ENCODE measurements at places on chromosomes 3 and 15.

GRCh38 chr3:73569246-73569760 lies 55.4 kb downstream of the PDZRN3 start:
- no peak for DNase-seq

DNA sequence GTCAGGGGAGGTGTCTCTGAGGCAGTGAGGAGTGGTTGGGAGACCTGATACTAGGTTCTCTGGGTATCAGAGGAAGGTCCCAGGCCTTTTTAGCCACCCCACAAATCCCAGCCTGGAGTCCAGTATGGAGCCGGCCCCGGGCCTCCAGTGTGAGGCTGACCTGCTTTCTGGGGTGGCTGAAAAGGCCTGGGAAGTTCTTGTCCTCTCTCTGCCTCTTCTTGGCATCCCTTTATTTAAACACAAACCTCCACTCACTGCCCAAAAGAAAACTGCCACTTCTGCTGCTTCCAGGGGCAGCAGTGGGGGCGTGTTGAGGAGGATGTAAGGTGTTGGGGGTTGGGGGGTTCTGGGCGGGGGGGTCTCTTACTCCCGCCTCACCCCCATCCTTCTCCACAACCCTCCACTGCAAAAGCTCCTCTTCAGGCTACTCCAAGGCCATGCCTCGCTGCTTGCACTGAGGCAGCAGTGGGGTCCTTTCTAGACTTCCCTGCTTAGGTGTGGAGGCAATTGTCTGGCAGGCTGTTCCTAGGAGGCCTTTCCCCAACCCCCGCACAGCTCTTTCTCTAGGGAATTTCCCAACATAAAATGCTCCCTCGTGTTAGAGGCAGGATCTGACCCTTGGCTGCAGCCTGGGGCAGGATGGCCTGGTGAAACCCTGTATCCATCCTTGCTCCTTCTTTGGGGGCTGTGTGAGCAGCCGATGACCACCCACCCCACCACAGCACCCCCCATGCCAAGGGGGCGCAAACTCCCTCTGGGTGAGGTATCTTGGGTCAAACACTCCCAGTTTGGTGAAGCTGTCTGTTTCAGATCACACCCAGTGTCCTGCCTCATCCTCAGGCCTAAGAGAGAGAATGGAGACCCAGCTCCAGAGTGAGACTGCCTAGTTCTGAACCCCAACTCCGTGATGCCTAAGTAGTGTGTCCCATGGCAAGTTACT lies 12.1 kb upstream of the RAD18 start:
- no peak for DNase-seq

- DNase-seq, result no peak
These were observed 126.3 kb upstream of the NANOGP8 start for GRCh38 chr15:35211240-35211902.

- DNase-seq, result no peak
These were observed 8.6 kb downstream of the CLEC3B start for GRCh38 chr3:45034612-45035252.

DNA sequence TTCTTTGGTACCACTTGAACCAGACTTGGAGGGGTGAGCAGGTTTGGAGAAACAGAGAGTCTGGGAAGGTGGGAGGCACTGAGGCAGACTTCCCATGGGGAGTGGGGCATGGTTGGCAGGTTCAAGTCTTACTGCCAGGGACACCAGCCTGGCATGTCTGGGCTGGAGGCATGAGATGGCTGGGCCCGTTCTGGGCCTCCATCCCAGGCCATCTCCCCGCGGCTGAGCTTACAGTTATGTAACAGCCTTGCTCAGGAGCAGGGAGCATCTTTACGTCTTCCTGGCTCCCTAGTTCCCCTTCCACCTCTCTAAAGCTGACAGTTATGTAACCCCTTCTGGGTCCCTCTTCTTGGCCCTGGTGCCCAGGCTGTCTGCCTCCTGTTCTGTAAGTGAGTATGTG lies 12.4 kb downstream of the VIPR1 start:
- no peak for DNase-seq

GRCh38 chr3:147218965-147219364 lies 187.4 kb downstream of the ZIC4 start:
- no peak for DNase-seq

- DNase-seq, result no peak
These were observed 8.0 kb downstream of the NFKBIZ start for GRCh38 chr3:101857301-101857741.

- no peak for DNase-seq
These were observed 258.6 kb downstream of the TIGIT start for GRCh38 chr3:114552527-114552812.

DNA sequence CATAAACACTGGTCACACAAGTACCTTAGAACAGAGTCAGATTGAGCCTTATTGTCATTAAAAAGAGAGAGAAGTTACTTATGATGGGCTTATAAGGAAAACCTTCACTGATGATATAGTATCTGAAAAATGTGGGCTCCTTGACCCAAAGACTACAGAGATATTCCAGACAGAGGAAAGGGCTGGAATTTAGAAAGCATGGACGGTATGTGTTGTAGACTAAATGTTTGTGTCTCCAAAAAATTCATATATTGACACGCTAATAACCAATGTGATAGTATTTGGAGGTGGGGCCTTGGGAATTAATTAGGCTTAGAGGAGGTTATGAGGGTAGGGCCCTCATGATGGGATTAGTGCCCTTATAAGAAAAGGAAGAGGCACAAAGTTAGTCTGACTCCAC lies 61.0 kb upstream of the DAZL start:
- no peak for DNase-seq

DNA sequence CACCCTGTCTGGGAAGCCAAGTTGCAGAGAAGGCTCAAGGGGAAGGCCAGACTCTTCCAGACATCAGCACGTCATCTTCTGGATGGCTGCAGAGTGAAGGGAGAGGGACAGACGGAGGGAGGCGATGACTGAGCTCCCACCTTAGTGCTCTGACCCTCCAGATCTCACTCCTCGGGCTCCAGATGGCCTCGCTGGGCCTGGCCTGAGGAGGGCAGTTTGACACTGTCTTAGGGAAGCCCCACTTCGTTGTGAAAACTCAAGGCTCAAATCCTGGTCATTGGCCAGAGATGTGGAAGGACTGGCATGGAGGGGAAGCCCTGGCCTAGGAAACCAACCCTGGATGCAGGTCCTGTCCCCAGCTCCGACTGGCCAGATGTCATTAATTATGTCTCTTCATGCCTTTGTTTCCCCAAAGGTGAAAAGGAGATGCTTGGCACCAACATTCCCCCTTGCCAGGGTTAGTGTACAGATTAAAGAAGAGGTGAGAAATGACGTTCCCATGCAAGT lies 70.4 kb downstream of the ADCY5 start:
- no peak for DNase-seq

- DNase-seq, result no peak
These were observed 328.9 kb upstream of the TBL1XR1 start for GRCh38 chr3:177525987-177526712.

- DNase-seq, result no peak
These were observed 76.6 kb downstream of the PGPEP1L start for GRCh38 chr15:98931004-98931403.

GRCh38 chr3:106007512-106007911 lies 138.7 kb upstream of the CBLB start:
- DNase-seq, result no peak

DNA sequence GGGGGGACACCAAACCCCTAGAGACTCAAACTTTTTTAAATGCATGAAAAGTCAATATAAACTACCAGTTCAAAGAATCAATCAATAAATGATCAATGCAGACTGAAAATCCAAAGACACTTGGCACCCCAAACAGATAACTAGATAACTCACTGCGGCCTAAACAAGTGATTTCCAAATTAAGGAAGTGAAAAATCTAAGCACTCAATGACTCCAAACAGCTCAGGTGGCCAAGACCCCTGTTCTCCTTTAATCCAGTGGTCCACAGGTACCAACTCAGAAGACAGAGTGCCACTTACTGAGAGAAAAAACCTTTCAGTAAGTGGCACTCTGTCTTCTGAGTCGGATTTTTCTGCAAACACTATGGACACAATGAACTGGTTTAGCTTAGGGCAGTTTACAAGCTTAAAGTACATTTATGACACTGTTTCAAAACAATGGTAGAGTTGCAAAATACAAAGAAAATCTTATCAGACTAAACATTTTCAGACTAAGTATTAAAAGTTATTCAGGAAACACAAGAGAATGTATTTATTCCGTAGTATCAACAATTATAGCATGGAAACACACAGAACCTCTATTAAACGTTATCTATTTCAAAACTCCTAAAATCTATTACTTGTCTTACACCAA lies 4.7 kb downstream of the DLG1 start:
- no peak for DNase-seq

GRCh38 chr3:21216598-21216997 lies 534.4 kb downstream of the ZNF385D start:
- no peak for DNase-seq

GRCh38 chr3:13890377-13891016 lies 10.6 kb upstream of the WNT7A start:
- no peak for DNase-seq

DNA sequence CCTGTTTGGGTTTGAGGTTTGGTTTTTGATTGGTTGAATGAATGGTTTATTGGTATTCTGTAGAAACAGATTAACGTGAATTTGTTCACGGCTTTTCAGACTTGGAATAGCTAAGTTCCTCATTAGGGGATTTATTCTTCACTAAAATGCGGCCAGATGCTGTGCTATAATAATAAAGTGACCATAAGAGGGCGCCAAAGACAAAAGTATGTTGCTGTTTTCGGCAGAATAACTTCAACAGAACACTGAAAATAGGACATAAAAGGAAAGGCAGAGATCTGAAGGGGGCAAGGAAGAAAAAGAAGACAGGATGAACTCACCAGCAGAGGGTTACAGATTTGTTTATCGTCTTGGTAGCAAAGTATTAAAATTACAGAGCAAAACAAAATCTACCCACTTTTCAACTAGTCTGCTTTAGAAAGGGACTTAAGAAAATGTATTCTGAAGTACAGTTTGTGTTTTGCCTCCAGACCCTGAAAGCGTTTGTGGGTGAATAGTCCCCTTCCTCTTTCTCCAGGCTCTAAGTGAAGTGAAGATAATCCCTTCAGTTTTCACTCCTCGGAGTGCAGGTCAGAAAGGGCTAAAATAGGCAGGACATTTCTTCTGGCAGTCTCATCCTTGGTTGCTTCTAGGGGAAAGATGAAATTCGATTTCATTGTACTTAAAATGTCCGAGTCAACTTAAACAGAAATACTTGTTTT lies 147.6 kb downstream of the IL20RB start:
- no peak for DNase-seq

GRCh38 chr3:66441129-66441528 lies 59.7 kb downstream of the LRIG1 start:
- DNase-seq, result no peak
